AML-193 (cell line): ENCODE measurements at places on chromosomes 11 and 22.

DNA sequence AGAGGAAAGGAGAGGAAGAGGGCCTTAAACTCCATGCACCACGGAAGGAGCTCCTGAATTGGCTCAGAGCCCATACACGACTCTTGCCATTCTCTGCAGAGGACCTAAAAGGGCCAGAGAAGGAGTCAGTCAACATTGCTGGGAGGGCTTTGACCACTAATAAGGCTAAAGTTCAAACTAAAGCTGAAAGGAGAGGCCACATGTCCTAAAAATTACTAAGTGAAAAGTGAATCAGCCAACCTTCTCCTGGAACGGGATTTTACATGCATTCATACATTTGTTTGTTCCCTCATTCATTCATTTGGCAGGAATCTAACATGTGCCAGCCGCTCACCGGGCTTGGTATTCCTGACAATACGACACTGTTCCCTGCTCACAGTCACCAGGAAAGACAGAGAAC, 10.5 kb downstream of the CLMP start:
- no peak for DNase-seq

GRCh38 chr22:42331014-42331413, 60.6 kb upstream of the TCF20 start:
- DNase-seq, result no peak

GRCh38 chr11:71426413-71426812, 21.8 kb downstream of the DHCR7 start:
- no peak for DNase-seq

- peak; percentile 69 for DNase-seq
Measured at GRCh38 chr11:842370-843002, at the start of the genes POLR2L and TSPAN4. Gene POLR2L (minus strand): TSS chr11:842529. CDS start chr11:842508, 21 bp downstream. Gene TSPAN4 (plus strand): TSS chr11:842852. CDS start chr11:850305, 7,453 bp downstream.
